ENCODE measurements at places on chromosomes 16 and 17. TPM values are rescaled to one million over a fixed set of nuclear protein-coding genes. Genes with fewer than 3 reads are reported as not detected.

Gene PIMREG
- 0.76 TPM for polyA plus RNA-seq

Gene TBC1D3G
- 0.61 TPM for polyA plus RNA-seq

Gene HSPB9
- polyA plus RNA-seq, result 0.35 TPM

Gene ABCC11
- polyA plus RNA-seq, result 0.03 TPM

Gene VAT1
- 26.5 TPM for polyA plus RNA-seq

Gene RAMP2
- polyA plus RNA-seq, result 20.0 TPM

Gene CACNG1
- not detected for polyA plus RNA-seq

Gene DHRS7C
- polyA plus RNA-seq, result not detected

Gene ITGA2B
- polyA plus RNA-seq, result 0.12 TPM

- H3K27me3 ChIP-seq, result no peaks in the 10 kb centered on the region
- no peak overlapping the region for H3K4me3 ChIP-seq
- H3K36me3 ChIP-seq, result no peaks in the 10 kb centered on the region
- no peak overlapping the region for H3K27ac ChIP-seq
- H3K4me1 ChIP-seq, result no peaks in the 10 kb centered on the region
Observed at GRCh38 chr16:52099382-52099781, 447.6 kb downstream of the TOX3 start.

DNA sequence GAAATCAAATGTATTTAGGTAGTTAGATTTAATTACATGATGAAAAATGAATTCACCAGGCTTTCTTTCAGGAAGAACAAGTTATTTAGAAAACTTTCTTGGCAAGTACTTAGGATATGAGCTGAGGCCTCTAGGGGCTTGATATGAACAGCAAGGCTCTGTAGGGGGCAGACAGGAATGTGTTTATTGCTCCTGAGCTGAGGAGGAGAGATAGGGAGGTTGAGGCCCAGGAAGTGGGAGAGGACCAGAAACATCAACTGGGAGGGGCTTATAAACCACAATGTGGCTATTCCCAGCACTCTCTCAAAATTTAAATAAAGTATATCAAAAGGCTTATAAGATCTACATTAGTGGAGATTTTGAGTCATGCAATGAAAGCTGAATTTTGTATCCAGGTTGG, 154.0 kb upstream of the MAF start:
- H3K27ac ChIP-seq, result no peak overlapping the region
- no peaks in the 10 kb centered on the region for H3K27me3 ChIP-seq
- no peak for DNase-seq

- no peaks in the 10 kb centered on the region for H3K36me3 ChIP-seq
- no peak overlapping the region for H3K4me3 ChIP-seq
- peaks cover 54% of the 10 kb centered on the region for H3K4me1 ChIP-seq
- no peak for DNase-seq
Observed at GRCh38 chr16:25009822-25010221, 5.3 kb downstream of the ARHGAP17 start.

DNA sequence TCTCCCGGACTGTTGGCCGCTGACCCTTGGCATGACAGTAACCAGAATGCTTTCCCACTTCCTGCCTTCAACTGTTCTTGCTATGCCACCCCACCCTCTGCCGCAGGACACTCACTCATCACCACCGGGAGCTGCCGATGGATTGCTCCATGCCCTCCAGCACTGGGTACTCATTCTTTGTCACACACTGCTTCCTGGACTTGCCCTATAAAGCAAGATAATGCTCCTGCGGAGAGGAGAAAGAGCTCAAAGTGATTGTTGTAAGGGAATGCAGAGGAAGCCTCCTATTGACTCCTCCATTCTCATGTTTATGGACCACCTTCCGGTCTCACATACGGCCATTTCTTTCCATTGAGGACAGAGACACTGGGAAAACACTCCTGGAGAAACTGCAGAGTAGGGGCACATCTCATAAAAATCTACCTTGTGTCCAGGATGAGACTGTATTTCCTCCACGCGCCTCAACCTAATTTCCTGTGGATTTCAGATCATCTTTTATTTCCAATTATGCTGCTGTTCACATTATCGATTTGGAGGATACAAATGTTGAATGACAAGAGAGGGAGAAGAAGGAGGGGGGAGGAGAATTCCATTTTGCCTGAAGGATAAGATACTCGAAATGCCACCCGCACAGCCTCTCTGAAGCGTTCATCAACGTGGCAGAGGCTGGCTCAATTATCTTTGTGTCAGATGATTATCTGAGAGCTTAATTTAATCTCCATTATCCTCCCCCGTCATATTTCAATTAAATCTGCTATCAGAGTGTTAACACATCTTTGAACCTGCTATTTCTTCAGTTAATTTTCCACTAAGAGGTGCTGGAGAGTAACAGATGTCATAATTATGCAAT, 486.1 kb upstream of the SALL1 start:
- no peak overlapping the region for H3K27ac ChIP-seq
- no peaks in the 10 kb centered on the region for H3K27me3 ChIP-seq
- no peak overlapping the region for H3K4me3 ChIP-seq

DNA sequence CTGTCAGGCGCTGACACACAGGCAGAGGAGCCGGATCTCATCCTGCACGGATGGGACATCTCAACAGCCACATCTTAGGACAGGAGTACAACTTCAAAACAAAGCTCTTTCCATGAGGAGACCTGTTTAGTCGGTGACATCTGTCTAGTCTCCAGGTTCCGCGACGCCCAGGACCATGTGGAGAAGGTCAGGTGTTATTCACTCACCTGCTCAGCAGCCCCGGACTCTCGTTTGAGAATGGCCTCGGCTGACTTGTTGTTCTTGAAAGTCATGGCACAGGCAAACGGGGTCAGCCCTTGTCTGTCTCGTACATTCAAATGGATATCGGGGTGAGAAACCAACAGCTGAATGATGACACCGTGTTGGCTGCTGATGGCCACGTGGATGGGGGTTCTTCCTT, 35.7 kb downstream of the CYB5D2 start:
- H3K36me3 ChIP-seq, result peaks cover 86% of the 10 kb centered on the region
- no peak overlapping the region for H3K4me3 ChIP-seq
- no peaks in the 10 kb centered on the region for H3K4me1 ChIP-seq
- DNase-seq, result no peak
- H3K27me3 ChIP-seq, result no peaks in the 10 kb centered on the region

DNA sequence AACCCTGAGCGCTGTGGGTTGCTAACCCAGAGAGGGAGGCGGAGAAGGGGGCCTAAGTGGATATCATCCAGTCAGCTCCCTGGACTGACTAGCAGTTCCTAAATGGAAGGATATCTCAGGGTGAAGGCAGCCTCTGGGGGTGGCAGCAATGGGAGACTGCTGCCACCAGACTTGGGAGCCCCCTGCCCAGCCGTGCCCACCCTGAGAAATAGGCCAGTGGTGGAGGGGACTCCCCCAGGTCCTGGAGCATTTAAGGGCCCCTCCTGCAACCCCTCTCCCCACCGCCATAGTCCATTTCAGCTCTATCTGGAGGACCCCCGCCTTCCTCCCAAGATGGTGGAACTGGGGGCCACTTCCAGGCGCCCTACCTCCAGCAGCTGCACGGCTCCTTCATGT, 8.4 kb downstream of the TSPOAP1 start:
- H3K4me3 ChIP-seq, result no peak overlapping the region
- DNase-seq, result no peak
- H3K4me1 ChIP-seq, result peaks cover 19% of the 10 kb centered on the region
- H3K27me3 ChIP-seq, result no peaks in the 10 kb centered on the region

DNA sequence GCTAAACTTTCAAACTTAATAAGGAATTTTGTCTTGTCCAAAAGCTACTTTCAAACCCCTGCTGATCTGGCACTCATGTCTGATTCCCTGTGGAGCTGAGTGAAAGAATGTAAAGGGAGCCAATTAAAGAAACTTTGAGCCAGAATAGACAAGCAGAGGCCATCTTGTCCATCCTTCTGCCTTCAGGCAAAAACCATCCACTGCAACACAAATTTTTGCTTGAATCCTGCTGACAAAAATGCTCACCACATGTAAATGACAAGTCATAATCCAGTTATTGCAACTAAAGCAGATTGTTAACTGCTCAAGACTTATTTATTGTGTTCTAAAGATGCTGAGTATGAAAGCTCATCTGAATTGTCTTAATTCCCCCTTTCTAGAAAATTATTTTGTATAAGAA, 124.0 kb upstream of the HLF start:
- no peak overlapping the region for H3K27ac ChIP-seq
- no peak for DNase-seq
- H3K4me1 ChIP-seq, result no peaks in the 10 kb centered on the region
- no peaks in the 10 kb centered on the region for H3K36me3 ChIP-seq

- H3K27me3 ChIP-seq, result no peaks in the 10 kb centered on the region
- H3K27ac ChIP-seq, result no peak overlapping the region
- H3K4me1 ChIP-seq, result no peaks in the 10 kb centered on the region
- H3K36me3 ChIP-seq, result no peaks in the 10 kb centered on the region
Observed at GRCh38 chr17:11495613-11496012, 102.7 kb upstream of the DNAH9 start.

DNA sequence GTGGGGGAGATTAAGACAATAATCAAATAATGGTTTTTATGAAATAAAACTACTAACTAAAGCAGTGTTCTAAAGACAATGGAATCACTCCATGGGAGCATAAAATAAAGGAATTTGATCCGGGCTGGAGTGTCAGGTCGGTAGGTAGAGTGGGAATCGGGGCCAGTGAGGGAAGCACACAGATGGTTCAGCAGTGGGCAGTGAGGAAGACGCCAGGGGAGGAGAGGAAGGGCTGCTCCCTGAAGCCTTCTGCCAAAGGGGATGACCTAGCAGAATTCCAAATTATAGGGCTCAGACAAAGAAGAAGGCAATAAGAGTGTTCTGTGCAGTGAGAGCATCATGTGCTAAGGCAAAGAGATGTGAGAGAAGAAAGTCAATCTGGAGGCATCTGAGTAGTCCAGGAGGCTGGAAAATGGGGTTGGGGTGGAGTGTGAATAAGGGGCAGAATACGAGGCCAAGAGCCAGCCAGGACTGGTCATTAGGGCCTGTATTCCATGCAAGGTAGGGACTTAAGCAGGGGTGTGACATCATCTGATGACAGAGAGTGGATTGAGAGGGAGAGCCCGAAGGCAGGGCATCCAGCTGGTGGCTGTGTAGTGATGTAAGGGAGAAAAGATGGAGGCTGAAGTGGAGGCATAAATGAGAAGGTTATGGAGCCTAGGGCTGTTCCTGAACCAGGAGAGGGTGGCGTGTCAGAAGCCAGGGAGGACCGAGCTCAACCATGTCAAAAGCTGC, 137.6 kb downstream of the COPRS start:
- H3K4me3 ChIP-seq, result no peak overlapping the region
- no peaks in the 10 kb centered on the region for H3K4me1 ChIP-seq
- no peaks in the 10 kb centered on the region for H3K27me3 ChIP-seq
- peak overlapping the region; percentile 62 for H3K27ac ChIP-seq
- no peak for DNase-seq

GRCh38 chr17:6574687-6575595, 18.6 kb upstream of the PITPNM3 start:
- DNase-seq, result peak; percentile 52
- peaks cover 39% of the 10 kb centered on the region for H3K36me3 ChIP-seq
- no peaks in the 10 kb centered on the region for H3K27me3 ChIP-seq
- H3K4me3 ChIP-seq, result no peak overlapping the region
- H3K4me1 ChIP-seq, result peaks cover 7% of the 10 kb centered on the region

- H3K4me3 ChIP-seq, result no peak overlapping the region
- H3K27ac ChIP-seq, result no peak overlapping the region
- DNase-seq, result no peak
- no peaks in the 10 kb centered on the region for H3K36me3 ChIP-seq
Observed at GRCh38 chr16:86176462-86176861, 277.5 kb downstream of the IRF8 start.

DNA sequence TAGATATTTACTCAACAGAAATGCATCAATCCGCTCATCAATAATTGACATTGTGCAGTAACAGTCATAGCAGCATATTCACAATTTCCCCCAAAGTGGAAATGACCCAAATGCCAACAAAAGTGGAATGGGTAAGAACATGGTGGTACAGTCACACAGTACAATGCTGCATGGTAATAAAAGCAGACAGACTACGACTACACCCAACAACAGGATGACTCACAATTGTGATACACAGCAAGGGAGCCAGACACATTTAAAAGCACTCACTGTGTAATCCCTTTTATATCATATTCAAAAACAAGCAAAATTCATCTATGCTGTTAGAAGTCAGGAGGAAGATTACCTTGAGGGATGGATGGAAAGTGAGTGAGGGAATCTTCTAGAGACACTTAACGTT, 76.5 kb upstream of the NUDT7 start:
- peaks cover 7% of the 10 kb centered on the region for H3K27me3 ChIP-seq
- H3K4me1 ChIP-seq, result no peaks in the 10 kb centered on the region
- no peaks in the 10 kb centered on the region for H3K36me3 ChIP-seq
- DNase-seq, result no peak
- H3K4me3 ChIP-seq, result no peak overlapping the region
- no peak overlapping the region for H3K27ac ChIP-seq

DNA sequence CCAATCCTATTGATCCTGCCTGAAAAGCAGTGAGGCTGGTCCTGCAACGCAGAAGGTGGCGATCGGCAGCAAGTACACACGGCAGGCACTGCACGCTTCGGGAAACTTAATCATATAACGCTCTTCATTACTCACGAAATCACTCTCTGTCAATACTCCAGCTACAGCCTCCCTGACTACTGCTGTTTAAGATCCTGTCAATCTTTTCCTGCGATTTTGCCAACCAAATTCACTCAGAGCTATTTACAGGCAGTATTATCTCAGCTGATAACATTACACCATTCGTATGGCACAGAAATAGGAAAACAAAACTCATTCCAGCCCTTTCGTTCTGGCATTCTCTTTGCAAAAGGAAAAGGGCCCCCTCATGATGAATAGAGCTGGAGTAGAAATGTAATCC, 262.4 kb upstream of the CDH8 start:
- H3K4me3 ChIP-seq, result no peak overlapping the region
- no peak overlapping the region for H3K27ac ChIP-seq
- peaks cover 6% of the 10 kb centered on the region for H3K4me1 ChIP-seq
- no peaks in the 10 kb centered on the region for H3K36me3 ChIP-seq
- no peak for DNase-seq
- no peaks in the 10 kb centered on the region for H3K27me3 ChIP-seq

GRCh38 chr16:53094013-53094630, 39.3 kb downstream of the CHD9 start:
- H3K27me3 ChIP-seq, result no peaks in the 10 kb centered on the region
- peak overlapping the region; percentile 80 for H3K27ac ChIP-seq
- peak; percentile 78 for DNase-seq
- H3K4me1 ChIP-seq, result peaks cover 79% of the 10 kb centered on the region

DNA sequence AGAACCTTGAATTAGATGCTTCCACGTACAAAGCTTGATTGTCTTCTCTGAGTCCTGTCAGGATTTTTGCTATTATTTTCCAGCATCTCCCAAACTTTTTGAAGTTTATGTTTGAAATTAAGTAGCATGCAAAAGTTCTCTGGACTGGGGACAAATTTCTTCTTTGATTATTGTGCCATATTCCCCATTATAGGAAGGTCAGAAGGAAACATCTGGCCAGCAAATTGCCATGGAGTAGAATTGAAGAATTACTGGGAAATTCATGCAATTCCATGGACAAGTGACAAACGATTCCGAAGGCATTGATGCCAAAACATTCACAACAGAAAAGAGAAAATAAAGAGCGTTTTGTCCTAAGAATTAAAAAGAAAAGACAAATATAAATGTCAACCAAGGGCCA, 737.2 kb downstream of the CDH11 start:
- no peak for DNase-seq
- H3K4me1 ChIP-seq, result no peaks in the 10 kb centered on the region
- H3K27me3 ChIP-seq, result no peaks in the 10 kb centered on the region
- no peaks in the 10 kb centered on the region for H3K36me3 ChIP-seq
- no peak overlapping the region for H3K27ac ChIP-seq

Data from stomach (tissue), 19 donors.